ENCODE measurements at places on chromosomes 1 and 21.

GRCh38 chr1:181036107-181036836 lies 2.5 kb downstream of the MR1 start:
- no peak for DNase-seq

DNA sequence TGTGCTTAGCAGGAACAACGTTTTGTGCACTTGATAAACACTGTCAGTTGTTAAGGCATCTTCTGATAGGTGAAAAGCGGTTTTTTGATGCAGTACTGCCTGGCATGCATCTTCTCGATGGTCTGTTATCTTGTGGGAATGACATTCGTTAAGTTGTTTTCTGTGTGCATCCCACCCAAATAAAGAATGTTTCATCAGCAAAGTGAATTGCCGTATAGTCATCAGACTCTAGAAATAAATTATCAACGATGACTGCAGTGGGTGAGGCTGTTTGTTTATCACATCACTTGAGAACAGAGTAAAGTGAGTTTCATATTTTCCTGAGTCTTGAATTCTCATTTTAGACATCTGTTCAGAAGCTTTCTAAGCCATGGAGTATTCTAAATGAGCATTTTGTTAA lies 34.1 kb downstream of the NFIA start:
- DNase-seq, result no peak

- peak; percentile 46 for DNase-seq
Measured at GRCh38 chr21:37119421-37120218, 46.6 kb downstream of the TTC3 start.

- DNase-seq, result no peak
Measured at GRCh38 chr1:26771643-26772321, 16.0 kb upstream of the PIGV start.

GRCh38 chr1:51732701-51733425 lies 116.0 kb downstream of the OSBPL9 start:
- no peak for DNase-seq

GRCh38 chr21:37172646-37173045 lies 94.5 kb downstream of the VPS26C start:
- no peak for DNase-seq

Data from ecto neural progenitor cell (in vitro differentiated cells).